ENCODE measurements at places on chromosomes 1 and 21.

- no peak for DNase-seq
These were observed 42.6 kb downstream of the KCNJ6 start for GRCh38 chr21:37873655-37874054.

DNA sequence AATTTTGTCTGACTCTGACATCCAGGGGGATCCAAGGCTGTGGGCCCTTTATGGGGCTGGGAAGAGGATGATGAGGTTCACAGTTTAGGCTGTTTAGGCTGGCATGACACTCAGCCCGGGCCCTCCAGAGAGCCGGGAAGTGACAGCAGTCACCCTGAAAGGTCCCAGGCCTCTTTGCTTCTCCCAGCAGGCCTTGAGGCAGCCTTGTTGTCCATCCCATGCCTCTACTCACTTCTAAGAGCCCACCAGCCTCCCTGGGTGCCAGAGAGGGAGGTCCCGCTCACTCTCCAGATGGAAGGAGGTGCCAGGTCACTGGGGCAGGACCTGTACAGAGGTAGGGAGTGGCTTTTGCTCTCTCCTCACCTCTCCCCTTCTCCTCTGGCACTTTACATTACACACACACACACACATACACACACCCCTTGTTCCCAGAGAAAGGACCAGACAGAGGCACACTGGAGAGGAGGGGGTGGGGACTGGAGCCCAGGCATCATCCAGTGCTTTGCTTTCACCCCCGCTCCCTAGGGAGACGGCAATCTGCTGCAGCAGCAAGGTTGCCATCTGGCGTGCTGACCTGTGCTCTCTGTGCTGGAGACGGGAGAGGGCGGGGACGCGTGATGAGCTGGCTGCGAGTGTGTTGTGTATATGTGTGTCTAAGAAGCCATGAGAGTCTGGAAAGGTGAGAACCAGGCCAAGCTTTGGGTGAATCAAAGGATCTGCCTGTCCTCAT is 4.6 kb downstream of the KLHDC8A start:
- no peak for DNase-seq

DNA sequence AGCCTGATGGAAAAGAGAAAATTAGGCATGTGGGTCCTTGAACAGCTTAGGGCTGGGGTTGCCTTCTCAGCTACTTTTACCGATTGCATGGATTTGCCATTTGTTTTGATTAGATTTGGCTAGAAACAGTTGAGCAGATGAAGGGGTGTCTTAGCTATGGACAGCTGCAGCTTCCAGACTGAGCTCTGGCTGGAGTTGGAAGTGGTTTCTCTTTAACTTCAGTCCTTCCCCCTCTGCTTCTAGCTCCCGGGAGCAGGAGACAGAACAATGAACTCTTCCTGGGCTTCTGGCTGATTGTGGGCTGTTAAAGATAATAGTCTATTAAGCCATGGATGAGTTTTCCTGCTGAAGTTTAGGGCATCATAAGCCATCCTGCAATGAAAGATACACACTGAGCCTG is 50.7 kb downstream of the UBE2T start:
- DNase-seq = no peak

DNA sequence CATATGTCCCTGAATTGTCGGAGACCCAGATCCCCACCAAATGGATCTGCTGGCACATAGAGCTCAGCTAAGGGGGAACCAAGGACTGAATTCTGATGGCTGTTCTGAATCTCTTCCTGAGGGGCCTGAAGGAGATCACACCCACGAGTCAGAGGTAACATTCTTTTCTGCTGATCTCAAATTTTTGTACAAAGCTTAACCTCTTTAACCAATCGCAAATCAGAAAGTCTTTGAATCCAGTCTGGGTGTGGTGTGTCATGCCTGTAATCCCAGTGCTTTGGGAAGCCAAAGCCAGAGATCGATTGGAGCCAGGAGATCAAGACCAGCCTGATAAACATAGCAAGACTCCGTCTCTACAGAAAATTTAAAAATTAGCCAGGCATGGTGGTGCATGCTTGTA is 62.8 kb upstream of the PRRC2C start:
- no peak for DNase-seq

GRCh38 chr1:91650764-91651163 is 150.1 kb downstream of the CDC7 start:
- no peak for DNase-seq

DNA sequence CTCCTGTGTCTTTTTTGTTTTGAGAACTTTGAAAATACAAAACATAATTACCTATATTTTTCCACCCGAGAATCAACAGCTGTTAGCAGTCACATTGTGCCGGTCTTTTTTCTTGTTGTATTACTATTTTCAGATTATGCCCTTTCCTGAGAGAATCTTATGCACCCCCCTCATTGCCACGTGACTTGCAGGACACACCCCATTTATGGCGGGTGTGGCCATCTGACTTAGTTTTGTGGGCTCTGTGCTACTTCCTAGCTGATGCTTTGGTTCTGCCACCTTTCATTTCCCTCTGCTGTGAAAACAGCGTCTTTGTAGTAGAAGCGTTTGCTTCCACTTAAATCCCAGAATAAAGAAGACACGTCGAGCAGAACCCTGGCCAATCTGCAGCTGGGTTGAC is 82.8 kb upstream of the SOX13 start:
- no peak for DNase-seq

GRCh38 chr1:28365864-28366263 is 3.7 kb upstream of the PHACTR4 start:
- DNase-seq = no peak

DNA sequence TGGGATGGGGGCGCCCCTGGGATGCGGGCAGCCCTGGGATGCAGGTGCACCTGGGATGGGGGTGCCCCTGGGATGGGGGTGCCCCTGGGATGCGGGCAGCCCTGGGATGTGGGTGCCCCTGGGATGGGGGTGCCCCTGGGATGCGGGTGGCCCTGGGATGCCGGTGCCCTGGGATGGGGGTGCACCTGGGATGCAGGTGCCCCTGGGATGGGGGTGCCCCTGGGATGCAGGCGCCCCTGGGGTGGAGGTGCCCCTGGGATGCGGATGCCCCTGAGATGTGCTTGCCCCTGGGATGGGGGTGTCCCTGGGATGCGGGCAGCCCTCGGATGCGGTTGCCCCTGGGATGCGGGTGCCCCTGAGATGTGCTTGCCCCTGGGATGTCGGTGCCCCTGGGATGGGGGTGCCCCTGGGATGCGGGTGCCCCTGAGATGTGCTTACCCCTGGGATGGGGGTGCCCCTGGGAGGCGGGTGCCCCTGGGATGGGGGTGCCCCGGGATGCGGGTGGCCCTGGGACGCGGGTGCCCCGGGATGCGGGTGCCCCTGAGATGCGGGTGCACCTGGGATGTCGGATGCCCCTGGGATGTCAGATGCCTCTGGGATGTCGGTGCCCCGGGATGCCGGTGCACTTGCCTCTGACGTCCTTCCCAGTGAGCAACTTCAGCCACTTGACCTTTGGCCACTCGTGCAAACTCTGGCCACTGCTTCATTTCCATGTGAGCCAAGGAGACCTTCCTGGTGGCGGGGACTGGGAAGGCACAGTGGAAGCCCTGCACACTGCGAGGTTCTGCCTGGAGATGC is 37.3 kb upstream of the SLC19A1 start:
- no peak for DNase-seq

DNA sequence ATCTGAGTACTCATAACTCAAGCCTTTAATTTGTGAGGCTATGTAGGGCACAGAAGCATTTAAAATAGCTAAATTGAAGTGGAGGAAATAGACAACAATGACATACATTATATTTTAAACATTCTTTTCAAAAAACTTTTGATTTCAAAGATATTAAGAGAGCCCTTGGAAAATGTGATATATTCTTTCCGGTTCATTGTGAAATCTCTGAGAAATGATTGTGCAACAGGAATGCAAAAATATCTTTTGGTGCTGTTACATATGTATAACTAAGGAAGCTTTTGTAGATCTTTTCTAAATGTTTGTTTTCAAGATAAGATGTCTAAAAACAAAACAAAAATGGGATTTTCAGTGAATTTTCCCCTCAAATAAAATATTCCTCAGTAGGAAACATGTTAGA is 185.2 kb downstream of the LEPR start:
- no peak for DNase-seq

DNA sequence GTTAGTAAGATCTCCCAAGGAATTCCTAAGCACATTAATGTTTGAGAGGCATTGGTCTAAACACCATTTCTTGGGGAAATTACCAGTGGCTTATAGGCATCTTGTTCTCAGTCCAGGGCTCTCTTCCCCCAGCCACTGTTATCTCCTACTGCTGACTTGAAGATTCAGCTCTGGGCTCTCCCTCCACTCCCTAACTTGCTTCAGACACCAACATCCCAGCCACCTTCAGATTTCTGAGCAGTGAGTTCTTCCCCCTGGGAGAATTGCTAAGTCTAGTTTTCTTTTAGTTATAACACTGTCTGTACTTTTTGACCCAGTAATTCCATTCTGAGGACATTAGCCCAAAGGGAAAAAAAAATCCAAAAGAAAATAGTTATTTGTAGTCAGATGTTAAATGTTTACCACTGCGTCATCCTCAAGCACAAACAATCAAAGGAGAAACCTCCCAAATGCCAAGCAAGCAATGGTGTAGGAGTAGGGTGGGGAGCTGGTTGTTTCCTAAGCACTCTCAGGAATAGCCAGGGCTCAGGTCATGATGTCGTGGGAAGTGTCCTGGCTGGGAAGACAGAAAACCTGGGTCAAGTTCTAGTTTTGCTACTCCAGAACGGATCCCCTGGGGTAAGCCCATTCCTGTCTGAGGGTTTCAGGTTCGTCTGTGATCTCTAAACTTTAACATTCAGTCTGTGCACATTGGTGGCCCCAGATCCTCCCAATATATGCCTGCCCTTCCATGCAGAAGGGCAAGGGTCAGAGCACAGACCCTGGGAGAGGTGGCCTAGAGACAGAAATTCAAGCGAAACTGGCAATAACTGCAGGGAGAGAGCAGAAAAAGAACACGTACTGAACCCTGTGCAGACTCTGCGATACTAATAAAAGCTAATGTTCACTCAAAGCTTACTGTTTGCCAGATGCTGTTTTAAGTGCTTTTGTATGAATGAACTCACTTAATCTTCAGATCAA is 191.1 kb upstream of the FGGY start:
- DNase-seq = no peak

DNA sequence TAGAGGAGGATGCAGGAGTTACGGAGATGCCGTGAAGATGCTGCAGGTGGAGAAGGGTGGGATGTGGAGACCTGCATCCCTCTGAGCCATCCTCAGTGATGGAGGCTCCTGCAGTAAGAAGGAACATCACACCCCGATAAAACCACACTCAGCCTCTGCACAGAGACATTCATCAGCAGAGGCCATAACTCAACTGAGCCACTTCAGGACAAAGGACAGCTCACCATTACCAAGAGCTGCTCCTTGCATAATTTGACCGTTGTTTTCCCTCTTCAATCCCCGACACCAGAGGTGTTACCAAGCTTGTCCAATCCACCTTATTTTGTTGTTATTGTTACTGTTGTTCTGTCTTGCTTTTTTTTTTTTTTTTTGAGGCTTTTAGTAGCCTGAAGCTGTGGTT is 543.9 kb downstream of the AJAP1 start:
- no peak for DNase-seq

GRCh38 chr1:237759377-237759776 is 131.3 kb downstream of the ZP4 start:
- no peak for DNase-seq

DNA sequence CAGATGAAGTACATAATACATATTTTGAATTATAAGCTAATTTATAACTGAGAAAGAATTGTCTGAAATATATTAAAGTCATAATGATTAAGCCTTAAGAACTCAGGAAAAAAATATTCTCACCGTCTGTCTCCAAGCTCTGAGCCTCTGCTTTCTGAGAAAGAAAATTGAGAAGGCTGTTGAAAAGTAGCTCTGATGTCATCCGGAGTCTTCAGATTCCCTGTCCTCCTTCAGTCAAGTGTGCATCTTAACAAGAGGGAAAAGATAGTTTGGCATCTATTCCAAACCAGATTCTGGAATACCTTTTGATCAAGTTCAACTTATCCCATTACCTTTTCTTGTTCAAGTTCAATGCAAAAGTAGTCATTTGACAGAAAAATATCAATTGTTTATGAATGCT is 50.6 kb downstream of the NRIP1 start:
- DNase-seq = no peak

- no peak for DNase-seq
These were observed 14.5 kb upstream of the ATP1A4 start for GRCh38 chr1:160136926-160137200.

DNA sequence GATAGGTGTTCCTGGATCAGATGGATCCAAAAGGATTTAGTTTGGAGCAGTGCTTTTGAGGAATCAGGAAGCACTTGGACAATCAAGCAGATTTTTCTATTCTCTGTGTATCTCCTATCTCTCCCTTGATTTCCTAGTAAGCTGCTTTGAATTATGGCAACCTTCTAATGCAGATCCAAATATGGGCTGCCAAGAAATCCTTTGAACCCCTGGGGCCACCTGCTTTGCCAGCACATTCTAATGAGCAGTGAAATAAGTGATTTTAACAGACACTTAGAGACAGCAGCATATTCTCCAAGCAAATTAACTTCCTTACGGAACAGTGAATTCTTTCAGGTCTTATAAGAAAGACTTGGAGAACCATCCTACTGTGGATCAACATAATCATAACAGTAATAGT is 195.4 kb downstream of the GPR52 start:
- no peak for DNase-seq

DNA sequence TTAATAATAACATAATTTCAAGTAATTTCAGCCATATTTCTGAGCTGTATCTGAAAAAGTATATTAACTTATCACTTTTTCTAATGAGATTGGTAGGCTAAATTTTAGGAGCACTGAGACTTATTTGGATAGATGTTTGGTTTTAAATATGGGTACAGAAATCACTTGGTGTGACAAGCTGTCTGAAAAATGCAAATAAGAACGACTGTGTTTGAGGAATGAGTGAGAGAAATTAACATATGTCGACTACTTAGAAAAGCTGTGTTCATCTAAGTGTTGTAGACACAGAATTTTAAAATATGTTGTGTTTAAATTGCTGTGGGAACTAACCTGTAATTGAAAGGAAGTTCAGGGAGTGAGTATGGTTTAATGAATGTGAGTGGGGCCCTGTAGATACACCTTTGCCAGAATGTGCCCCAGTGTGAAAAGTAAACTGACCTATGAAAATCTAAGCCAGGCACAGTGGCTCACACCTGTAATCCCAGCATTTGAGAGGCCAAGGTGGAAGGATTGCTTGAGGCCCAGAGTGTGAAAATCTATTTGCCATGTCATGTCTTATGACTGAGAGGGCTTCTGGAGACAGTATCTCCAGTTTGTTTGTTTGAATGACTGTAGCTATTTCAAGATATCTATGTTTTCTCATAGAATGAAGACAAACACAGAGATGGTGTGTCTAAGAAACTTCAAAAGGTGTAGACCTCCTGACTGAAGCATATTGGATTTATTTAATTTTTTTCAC is 53.8 kb upstream of the LRRC8C start:
- DNase-seq = no peak

DNA sequence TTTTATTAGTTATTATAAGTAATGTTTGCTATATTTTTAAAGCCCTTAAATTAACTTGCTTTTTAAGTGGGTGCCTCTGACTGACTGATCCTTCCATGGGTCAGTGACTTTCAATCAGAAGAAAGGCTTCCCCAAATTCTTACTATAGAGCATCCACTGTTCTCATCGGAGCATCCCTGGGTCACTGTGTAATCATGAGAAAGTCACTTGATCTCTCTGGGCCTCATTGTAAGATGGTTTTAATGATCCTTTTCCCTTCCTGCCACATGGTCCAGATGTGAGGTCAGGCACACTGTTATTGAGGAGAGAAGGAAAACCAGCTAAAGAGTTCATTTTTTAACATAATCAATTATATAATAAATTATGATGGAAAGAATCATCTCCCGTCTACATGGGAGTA is 11.0 kb upstream of the NBL1 start:
- no peak for DNase-seq

All from activated CD8-positive, alpha-beta memory T cell treated with anti-CD3 and anti-CD28 coated beads for 1 hour (primary cell).